GM23338 (cell line): ENCODE measurements at places on chromosomes 4 and X. TPM values are rescaled to one million over a fixed set of nuclear protein-coding genes. Genes with fewer than 3 reads are reported as not detected.

GRCh38 chr4:101420661-101421060 lies 73.3 kb upstream of the PPP3CA start:
- H3K27me3 ChIP-seq: no peaks in the 10 kb centered on the region
- DNase-seq: no peak
- H3K27ac ChIP-seq: no peak overlapping the region
- H3K4me1 ChIP-seq: peaks cover 6% of the 10 kb centered on the region; the same call in 1 of the 2 replicates
- H3K4me3 ChIP-seq: no peak overlapping the region

GRCh38 chrX:40552768-40553167 lies 28.0 kb upstream of the ATP6AP2 start:
- H3K27me3 ChIP-seq: no peaks in the 10 kb centered on the region
- no peak overlapping the region for H3K27ac ChIP-seq
- H3K4me1 ChIP-seq: no peaks in the 10 kb centered on the region
- no peaks in the 10 kb centered on the region for H3K36me3 ChIP-seq
- DNase-seq: no peak

DNA sequence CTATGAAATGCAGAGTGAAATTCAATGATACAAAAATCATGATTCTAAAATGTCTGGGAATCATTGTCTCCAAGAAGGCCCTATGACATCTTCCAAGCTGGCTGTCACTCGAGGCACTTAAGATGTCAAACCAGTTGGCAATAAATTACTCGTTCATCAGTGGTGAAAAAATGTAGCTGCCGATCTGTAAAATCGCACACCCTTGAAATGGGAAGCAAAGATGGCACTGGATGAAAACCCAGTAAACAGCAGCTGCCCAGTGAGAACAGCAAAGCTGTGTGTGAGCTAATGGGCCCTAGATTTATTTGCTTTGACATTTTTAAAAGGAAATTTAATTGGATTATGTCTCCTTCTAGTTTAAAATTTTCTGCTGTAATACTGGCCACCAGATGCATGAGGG lies 181.9 kb upstream of the NDP start:
- H3K36me3 ChIP-seq: no peaks in the 10 kb centered on the region
- DNase-seq: no peak
- no peaks in the 10 kb centered on the region for H3K4me1 ChIP-seq
- no peak overlapping the region for H3K27ac ChIP-seq
- no peak overlapping the region for H3K4me3 ChIP-seq
- no peaks in the 10 kb centered on the region for H3K27me3 ChIP-seq

DNA sequence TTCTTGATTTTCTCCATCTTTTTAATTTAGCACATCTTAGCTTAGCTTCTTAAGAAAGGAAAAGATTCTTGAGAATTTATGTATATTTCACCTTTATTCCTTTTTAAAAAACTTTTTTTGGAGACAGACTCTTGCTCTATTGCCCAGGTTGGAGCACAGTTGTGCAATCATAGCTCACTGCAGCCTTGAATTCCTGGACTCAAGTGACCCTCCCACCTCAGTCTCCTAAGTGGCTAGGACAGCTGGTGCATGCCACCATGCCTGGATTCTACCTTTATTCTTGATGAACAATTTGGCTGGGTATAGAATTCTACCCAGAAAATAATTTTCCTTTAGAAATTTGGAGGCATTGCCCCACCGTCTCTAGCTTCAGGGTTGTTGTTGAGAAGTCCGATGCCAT lies 19.5 kb upstream of the SH3D19 start:
- H3K36me3 ChIP-seq: no peaks in the 10 kb centered on the region
- DNase-seq: no peak
- H3K4me3 ChIP-seq: no peak overlapping the region
- H3K27ac ChIP-seq: no peak overlapping the region

GRCh38 chrX:39162322-39162735 lies 361.1 kb downstream of the MID1IP1 start:
- DNase-seq: peak; percentile 44
- peak overlapping the region; percentile 41; the same call in 1 of the 2 replicates for H3K4me3 ChIP-seq
- no peaks in the 10 kb centered on the region for H3K4me1 ChIP-seq
- no peak overlapping the region for H3K27ac ChIP-seq
- peaks cover 8% of the 10 kb centered on the region for H3K27me3 ChIP-seq

- DNase-seq: no peak
- H3K4me1 ChIP-seq: peaks cover 6% of the 10 kb centered on the region; the same call in 1 of the 2 replicates
- no peak overlapping the region for H3K27ac ChIP-seq
- H3K27me3 ChIP-seq: no peaks in the 10 kb centered on the region
- H3K4me3 ChIP-seq: no peak overlapping the region
- H3K36me3 ChIP-seq: no peaks in the 10 kb centered on the region; the same call in 1 of the 2 replicates
Measured at GRCh38 chr4:48047896-48048295, 31.3 kb downstream of the NIPAL1 start.

- H3K27me3 ChIP-seq: no peaks in the 10 kb centered on the region
- no peak overlapping the region for H3K27ac ChIP-seq
- no peaks in the 10 kb centered on the region for H3K36me3 ChIP-seq
- H3K4me3 ChIP-seq: no peak overlapping the region
Measured at GRCh38 chr4:152652102-152652501, 27.7 kb downstream of the TMEM154 start.

DNA sequence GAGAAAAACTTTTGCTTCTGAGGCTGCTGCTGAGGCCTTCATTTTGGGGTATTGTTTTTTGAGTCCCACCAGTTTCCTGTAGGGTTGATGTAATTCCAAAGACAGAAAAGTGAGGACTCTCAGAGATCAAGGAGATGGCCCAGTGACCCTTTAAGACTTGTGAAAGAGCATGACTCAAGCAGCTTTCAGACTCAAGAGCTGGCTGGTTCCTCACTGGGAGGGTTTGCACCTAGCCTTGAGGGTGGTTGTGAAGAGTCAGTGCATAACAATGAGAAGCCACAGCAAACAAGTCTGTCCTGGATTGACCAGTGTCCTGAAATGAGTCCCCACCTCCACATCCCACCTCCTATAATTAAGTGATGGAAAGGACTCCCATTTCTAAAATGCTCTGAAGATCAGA lies 89.2 kb downstream of the NHS start:
- H3K36me3 ChIP-seq: no peaks in the 10 kb centered on the region
- DNase-seq: no peak
- H3K4me1 ChIP-seq: no peaks in the 10 kb centered on the region; the same call in 1 of the 2 replicates
- H3K27me3 ChIP-seq: no peaks in the 10 kb centered on the region
- H3K4me3 ChIP-seq: no peak overlapping the region
- no peak overlapping the region for H3K27ac ChIP-seq

Gene RIBC1
- 0.39 and 0.45 TPM in 2 replicates for total RNA-seq

Gene DGKK
- 8.1 and 8.9 TPM in 2 replicates for total RNA-seq
